Neural progenitor cell (in vitro differentiated cells): ENCODE measurements at places on chromosomes 2 and 18.

DNA sequence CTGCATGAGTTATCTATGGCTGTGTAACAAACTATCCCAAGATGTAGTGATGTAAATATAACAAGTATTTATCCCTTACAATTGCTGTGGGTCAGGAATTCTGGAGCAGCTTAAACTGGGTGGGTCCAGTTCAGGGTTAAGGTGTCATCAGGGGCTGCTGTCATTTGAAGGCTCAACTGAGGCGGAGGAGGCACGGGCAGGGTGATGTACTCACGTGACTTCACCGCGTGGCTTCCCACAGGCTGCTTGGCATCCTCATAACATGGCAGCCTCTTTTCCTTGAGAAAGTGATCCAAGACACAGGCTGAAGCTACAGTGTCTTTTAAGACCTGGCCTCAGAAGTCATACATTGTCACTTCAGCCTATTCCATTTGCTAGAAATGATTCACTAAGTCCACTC lies 125.8 kb downstream of the PTGR3 start:
- DNase-seq: no peak

- no peak for DNase-seq
Measured at GRCh38 chr2:85396531-85397470, 13.4 kb downstream of the CAPG start.

GRCh38 chr2:193446967-193447366 lies 1252.2 kb upstream of the TMEFF2 start:
- DNase-seq: no peak

DNA sequence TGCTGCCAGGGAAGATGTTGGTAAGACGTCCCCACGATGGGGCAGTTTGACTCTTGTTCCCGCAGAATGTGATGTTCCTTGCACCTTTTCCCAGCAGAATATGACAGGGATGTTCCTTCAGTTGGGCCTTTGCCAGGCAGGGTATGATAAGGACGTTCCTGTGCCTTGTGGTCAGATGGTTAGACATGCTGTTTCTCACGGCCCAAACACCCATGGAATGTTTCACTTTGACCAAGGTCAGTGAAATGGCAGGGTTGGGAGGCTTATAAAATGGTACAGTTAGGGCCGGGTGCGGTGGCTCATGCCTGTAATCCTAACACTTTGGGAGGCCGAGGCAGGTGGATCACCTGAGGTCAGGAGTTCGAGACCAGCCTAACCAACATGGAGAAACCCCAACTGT lies 40.3 kb upstream of the YPEL5 start:
- no peak for DNase-seq

DNA sequence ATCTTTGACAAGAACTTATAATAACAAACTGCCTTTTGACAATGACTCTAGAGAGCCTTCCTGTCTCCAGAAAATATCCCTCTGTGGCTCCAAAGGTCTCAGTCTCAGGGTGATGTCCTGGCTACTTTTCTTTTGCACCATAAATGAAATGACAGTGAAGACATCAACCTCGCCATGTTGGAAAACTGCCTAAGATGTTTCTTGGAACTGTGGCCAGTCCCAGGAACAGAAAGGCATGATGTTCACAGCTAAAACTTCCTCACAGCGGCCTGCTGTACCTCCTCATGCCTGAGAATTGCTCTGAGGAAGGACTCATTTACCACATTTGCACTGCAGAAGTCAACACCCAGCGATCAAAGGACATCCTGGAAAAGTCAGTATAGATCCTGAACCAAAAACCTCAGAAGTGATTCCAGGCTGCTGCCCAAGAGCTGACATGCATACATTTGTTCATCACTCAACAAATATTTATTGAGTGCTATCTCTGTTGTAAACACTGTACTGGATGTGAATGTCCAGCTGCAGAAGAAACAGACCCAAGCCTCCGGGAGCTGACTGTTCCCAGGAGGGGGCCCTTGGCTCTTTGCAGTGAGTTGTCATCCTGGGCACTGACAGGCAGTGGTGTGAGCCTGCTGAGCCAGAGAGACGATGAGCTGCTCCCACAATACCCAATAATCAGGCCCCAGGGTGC lies 64.3 kb upstream of the ACSL3 start:
- peak; percentile 31 for DNase-seq

DNA sequence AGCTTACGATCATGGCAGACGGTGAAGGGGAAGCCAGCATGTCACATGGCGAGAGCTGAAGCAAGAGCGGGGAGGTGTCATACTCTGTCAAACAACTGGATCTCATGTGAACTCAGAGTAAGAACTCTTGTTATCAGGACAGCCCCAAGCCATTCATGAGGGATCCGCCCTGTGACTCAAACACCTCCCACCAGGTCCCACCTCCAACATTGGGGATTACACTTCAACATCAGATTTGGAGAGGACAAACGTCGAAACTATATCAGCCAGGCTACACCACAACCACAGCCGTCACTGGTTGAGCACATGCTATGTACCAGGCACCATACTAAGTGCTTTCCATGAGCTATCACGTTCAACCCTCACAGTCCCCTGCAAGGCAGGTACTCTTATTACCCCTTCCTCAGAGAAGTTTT lies 293.8 kb downstream of the PRKCE start:
- DNase-seq: no peak
